ENCODE measurements at places on chromosomes 5 and 9. TPM values are rescaled to one million over a fixed set of nuclear protein-coding genes. Genes with fewer than 3 reads are reported as not detected.

Gene RGP1
- polyA plus RNA-seq = 31.1 TPM

Gene LOX
- 43.7 TPM for polyA plus RNA-seq

DNA sequence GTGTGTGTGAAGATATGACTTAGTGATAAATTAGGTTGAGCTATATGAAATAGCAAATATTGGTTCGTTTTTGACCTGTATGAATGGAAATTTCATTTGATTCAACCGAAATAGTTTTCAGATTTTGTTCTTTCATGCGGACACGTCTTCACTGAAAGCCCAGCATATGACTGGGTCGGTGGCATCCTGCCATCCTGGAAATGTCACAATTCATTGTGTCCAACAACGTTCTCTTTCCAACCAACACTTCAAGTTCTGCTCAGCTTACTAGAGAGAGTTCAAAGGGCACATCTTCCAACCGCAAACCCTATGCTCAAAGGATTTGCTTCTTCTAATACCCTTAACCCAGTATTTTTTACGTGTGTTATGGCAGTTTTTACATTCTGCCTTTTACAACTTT lies 252.5 kb downstream of the NTRK2 start:
- no peak for DNase-seq

Gene ALDH1A1
- polyA plus RNA-seq = 292 TPM

- DNase-seq = no peak
Observed at GRCh38 chr5:165137701-165138100, 1632.3 kb downstream of the MAT2B start.

Gene FAM151B
- polyA plus RNA-seq = 3.1 TPM

DNA sequence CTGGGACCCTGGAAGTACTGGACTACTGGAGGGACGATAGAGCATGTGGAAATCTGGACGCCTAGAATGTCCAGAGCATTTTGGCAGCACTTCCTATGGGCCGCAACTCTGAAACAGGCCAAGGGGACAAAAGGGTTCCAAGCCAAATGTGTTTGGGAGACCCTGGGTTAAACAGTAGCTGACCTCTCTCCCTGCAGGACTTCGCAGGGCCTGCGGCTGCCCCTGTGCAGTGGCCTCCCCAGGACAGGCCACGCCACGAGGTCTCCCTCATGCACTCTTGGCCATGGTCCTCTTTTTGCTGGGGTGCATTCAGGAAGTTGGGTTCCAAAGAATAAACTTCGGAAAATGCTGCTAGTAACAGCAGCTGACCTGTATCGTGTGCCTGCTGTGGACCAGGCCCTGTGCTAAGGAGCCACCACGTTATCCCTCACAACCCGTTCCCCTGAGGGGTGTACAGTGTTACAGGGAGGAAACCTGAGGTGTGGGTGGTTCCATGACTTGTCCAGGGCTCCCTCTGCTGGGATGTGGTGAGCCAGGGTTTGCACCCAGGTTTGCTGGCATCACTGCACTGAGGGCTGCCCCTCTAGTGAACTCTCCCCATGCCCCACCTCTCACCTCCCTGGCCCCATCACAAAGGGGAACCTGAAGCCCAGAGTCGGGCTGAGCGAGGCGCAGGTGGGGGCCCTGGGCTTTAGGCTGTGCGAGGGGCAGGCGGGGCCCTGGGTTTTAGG lies 79.4 kb downstream of the AMBP start:
- peak; percentile 11 for DNase-seq

Measured in renal pelvis (tissue), 12 donors.